ENCODE measurements at places on chromosomes 5 and 9.

GRCh38 chr5:60417500-60418181, 282.3 kb downstream of the DEPDC1B start:
- DNase-seq = no peak

DNA sequence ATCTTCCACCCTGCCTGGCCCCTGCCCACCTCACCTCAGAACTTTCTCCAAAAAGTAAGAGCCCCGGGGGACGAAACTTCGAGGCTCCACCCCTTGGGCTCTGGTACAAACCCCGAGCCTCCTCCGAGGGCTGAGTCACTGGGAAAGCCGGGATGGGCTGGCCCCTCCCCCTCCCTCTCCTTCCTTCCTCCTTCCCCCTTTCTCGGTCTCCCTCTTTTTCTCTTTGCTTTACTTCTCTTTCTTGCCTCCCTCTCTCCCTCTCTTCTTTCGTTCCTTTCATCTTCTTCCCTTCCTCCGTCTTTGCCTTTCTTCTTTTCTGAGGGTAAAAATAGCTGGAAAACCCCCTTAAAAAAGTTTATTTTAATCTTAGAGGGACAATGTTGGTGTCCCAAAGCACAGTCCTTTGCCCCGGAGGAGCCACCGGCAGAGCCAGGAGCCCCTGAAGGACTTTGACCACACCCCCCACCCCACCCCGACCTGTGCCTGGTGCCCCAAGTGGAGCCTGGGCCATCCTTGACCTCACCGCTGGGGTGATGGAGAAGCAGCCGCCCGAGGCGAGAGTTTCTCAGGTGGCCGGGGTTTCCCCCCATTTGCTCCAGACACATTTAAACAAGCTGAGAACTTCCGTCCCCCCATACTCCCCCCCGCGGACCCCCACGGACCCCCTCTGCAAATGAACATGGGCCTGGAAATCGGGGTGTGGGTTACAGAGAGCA, 5.7 kb upstream of the NOTCH1 start:
- DNase-seq = no peak

DNA sequence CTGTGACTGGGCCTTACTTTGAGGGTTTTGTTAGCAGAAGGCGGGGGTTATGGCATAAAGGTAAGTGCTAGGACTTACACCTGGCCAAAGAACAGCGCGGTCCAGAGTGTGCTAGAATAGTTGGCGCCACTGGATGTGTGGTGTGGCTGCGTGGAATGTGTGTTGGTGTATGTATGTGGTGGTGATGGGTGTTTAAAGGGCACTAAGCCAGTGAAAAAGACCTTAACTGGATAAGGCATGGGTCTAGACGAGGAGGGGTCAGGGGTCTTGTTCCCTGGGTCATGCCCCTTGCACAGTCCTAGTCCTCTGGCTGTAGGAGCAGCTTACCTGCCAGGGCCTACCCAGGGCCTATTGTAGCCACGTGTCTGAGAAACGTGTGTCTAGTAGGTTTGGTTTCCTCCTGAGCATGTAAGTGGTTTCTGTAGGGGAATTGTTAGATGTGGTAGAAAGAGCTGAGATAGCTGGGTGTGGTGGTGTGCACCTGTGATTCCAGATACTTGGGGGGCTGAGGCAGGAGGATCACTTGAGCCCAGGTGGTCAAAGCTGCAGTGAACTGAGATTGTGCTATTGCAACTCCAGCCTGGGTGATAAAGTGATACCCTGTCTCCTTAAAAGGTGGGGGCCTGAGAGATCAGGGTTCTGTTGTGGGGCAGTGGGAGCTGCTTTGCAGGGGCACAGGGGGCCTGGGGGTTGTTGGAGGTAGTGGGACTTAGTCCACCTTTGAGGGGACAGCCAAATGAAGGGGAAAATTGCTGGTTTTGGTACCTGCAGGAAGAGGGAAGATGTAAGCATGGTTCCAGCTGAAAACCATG, 55.2 kb downstream of the HSPA4 start:
- DNase-seq = no peak

DNA sequence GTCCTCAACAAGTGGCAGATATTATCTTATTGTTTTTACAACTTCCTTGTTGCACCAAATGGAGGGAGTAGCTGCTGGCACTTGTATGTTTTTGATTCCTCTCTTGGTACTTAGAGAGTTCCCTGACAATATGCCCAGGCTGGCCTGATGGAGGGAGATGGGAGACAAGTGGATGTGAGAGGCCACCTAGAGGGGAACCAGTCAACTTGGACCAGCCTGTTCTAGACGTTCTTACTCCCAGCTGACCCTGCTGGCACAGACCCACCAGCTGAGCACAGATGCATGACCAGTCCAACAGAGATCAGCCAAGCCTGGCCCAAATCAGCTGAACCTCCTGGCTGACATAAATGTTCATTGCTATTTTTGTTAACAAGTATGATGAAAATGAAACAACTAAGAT, 60.9 kb upstream of the GDNF start:
- no peak for DNase-seq

GRCh38 chr5:61884252-61884855, 421.7 kb upstream of the KIF2A start:
- DNase-seq = no peak

- DNase-seq = no peak
These were observed 132.5 kb downstream of the OLFM1 start for GRCh38 chr9:135219676-135220600.
